SJSA1 (cell line): ENCODE measurements at places on chromosomes 12 and 14. TPM values are rescaled to one million over a fixed set of nuclear protein-coding genes. Genes with fewer than 3 reads are reported as not detected.

The ATL1 gene
- 2.3 and 11.2 TPM in 2 replicates for total RNA-seq

The RPGRIP1 gene
- total RNA-seq = not detected in 2 replicates

The PEBP1 gene
- total RNA-seq = 243 and 309 TPM in 2 replicates

The PTPRB gene
- total RNA-seq = 3.0 and 4.5 TPM in 2 replicates

The KCNMB4 gene
- 0.09 and 0.21 TPM in 2 replicates for total RNA-seq

The NUAK1 gene
- total RNA-seq = 48.9 and 60.6 TPM in 2 replicates

The TRMT61A gene
- total RNA-seq = 14.3 and 18.8 TPM in 2 replicates

The DCTN2 gene
- total RNA-seq = 3,855 and 4,325 TPM in 2 replicates

The RNASE12 gene
- not detected in 2 replicates for total RNA-seq

The NGB gene
- not detected in 2 replicates for total RNA-seq

The C12orf56 gene
- not detected in 2 replicates for total RNA-seq

The CFAP251 gene
- total RNA-seq = 10.2 and 13.8 TPM in 2 replicates

The IGF1 gene
- 0.16 and 0.68 TPM in 2 replicates for total RNA-seq
